ENCODE measurements at places on chromosomes 13 and 19.

GRCh38 chr13:43934273-43934672 lies 54.6 kb downstream of the LACC1 start:
- ATAC-seq: no peak

GRCh38 chr13:39451860-39452301 lies 151.1 kb downstream of the LHFPL6 start:
- no peak for ATAC-seq

DNA sequence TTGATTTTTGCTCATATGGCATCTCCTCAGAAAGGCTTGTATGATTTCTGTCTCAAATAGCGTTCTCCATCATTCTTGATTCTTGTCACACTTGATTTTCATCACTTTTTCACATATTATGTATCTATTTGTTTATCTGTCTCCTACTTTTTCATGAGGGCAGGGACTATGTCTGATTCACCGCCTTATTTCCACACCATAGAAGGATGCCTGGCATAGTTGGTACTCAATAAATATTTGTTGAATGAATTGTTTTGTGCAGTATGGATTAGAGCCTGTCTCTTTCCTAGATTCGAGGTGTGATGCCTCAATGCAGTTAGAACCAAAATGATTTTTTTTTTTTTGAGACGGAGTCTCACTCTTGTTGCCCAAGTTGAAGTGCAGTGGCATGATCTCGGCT lies 12.1 kb downstream of the SAE1 start:
- no peak for ATAC-seq

DNA sequence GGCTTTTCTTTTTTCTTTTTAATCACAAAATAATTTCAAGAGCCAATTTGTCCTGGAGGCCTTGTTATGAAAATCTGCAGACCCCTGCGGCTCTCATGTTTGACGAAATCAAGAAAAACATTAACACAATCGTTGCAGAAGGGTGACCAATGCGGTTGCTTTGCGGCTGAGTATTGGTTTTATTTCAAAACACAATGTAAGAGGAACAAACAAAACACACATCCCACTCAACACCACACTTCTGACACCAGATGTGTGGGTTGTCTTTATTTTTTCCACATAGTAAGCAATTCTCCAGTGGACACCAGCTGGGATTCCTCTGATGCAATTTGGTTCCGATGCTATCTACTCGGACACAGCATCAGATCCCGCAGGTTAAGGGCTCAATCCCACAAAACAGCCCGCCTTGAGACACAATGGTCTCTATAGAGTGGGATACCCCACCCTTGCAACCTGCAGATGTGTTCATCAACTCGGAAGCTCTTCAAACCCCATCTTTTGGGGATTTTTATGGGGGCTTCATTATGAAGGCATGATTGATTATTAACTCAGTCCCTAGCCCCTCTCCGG lies 21.9 kb upstream of the CCDC124 start:
- no peak for ATAC-seq

- ATAC-seq: no peak
These were observed 90.1 kb downstream of the ANKRD10 start for GRCh38 chr13:110824702-110825300.

- ATAC-seq: no peak
These were observed 75.5 kb downstream of the ALOX5AP start for GRCh38 chr13:30810801-30811200.

- no peak for ATAC-seq
These were observed 5.1 kb downstream of the MYADM start for GRCh38 chr19:53872762-53873161.

DNA sequence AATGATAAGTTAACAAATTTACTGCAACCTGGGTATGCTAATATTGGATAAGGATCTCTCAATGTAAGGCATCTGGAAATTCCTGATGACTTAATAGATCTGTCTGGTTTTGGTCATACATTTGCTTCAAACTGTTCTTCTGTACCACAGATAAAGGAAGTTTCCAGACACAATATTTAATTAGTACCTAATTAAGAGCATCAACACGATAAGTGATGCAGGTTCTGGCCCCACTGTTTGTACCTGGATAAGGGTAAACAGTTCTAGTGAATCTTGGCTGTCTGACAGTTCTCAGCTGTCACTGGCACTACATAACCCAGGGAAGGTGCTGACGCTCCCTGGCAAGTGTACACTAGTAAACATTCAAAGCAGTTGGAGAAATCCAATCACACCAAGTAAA lies 165.6 kb downstream of the MZT1 start:
- no peak for ATAC-seq

GRCh38 chr13:72258340-72258981 lies 391.5 kb upstream of the DACH1 start:
- ATAC-seq: no peak

All from activated CD4-positive, CD25-positive, alpha-beta regulatory T cell treated with anti-CD3 and anti-CD28 coated beads, Interleukin-2, amount 50 U/mL, for 24 hours (primary cell).